AG04449 (cell line): ENCODE measurements at places on chromosomes 4 and X.

- DNase-seq, result peak; percentile 21
These were observed 29.6 kb downstream of the AREG start for GRCh38 chr4:74474345-74475090.

- no peak for DNase-seq
These were observed 129.7 kb downstream of the PLS3 start for GRCh38 chrX:115690511-115691216.

DNA sequence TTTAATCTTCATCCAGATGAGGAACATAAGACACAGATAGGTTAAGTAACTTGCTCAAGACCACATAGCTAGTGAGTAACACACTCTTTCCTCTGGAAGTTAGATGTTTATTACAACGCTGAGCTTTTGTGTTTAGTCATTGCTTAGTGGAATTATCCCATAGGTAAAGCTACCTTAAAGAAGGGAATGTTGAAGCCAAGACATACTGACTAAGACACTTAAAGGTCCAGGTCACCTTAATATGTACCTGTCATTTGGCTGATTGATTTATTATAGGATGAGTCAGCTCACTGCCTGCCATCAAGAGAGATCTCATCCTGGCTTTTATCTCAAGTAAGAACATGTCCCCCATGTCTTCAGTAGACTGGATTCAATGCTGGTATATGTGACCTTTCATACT, 53.4 kb downstream of the KDR start:
- no peak for DNase-seq

GRCh38 chrX:30296408-30297254, 12.6 kb downstream of the NR0B1 start:
- no peak for DNase-seq

DNA sequence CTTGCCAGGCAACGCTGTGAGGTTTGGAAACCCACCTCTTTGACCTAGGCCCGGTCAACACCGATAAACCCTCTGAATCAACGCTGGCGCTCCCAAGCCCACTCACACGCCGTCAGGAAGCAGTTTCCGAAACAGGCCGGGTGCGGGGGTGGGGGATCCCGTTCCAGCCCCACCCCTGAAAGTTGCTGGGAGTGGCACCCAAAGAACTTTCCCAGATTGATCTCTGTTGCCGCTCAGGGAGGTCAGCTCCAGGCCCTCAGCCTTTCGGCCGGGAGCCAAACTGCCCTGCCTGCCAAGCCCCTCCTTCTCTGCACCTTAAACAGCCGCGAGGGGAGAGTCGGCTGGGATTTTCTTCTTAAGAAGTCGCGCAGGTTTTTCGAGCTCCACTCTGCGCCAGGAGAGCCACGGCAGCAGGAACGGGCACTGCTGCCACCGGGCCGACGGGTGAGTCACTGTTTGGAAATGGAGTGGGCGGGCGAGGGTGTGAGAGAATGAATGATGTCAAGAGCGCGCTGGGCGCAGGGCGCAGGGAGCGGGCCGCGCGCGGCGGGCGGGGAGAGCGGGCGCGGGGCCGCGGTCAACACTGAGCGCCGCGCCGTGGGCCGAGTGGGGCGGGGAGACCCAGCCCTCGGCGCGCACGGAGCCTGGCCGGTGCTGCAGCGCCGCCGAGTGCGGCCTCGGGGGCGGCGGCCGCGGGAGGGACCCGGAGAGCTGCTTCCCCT, at the start of gene SGMS2:
TSS of gene SGMS2 (plus strand) at position 583 of the 722 bp plus-strand sequence. CDS start 70,622 bp downstream, outside the sequence.
- peak; percentile 44 for DNase-seq

DNA sequence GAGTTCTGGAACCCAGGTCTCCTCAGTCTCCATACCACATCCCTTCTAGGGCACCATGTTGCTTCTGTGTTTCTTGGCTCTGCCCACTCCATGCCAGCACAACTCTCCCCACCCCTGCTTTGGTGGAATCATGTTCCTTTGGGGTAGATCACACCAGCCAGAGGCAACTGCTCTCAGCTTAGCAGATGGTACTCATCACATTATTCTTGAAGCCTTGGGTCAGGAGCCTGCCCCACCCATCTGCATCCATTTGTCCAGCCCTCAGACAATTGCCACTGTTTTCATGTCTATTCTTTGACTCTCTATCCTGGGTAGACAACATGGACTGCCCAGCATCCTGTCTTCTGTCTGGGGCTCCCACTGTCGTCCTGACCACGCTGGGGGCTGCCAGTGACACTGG, 147.6 kb downstream of the PTTG2 start:
- DNase-seq, result no peak

DNA sequence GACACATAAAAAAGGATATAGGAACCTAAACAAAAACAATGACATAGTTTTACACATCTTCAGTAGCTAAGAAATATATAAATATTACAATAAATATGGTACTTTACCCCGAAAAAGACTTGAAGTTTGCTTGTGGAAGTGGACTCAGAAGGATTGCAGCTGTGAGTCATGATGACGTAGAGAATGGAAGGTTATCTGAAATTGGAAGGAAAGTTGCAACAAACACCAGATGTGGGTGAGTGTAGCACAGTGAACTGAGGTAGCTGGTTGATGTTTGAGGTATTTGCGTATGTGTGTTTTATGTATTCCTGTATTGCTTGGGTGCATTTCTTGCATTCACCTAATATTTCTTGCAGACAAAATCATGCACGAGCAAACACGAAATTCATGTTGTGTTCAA, 113.0 kb downstream of the ARX start:
- no peak for DNase-seq

GRCh38 chr4:187999406-187999932, 3.9 kb downstream of the ZFP42 start:
- DNase-seq, result no peak
